ENCODE measurements at places on chromosomes 11 and 22. TPM values are rescaled to one million over a fixed set of nuclear protein-coding genes. Genes with fewer than 3 reads are reported as not detected.

DNA sequence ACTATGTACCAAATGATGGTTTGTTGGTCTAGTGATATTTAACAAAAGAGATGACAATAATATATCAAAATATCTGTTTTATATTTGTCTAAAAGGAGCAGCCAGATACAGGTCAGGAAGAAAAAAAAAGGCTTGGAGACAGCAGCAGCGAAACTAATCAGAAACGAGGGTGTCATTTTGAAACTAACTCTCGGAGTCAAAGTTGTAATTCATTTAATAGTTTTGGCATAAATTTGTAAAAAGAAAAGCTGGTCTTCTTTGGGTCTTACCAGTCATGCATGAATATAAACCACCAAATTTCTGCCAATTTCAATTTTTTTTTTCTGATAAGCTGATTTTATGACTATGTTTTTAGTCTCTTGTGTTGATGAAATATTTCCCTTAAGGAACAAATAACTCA lies 25.5 kb downstream of the NPAT start:
- DNase-seq = no peak

GRCh38 chr11:81658722-81659121 lies 1074.9 kb downstream of the FAM181B start:
- DNase-seq = no peak

DNA sequence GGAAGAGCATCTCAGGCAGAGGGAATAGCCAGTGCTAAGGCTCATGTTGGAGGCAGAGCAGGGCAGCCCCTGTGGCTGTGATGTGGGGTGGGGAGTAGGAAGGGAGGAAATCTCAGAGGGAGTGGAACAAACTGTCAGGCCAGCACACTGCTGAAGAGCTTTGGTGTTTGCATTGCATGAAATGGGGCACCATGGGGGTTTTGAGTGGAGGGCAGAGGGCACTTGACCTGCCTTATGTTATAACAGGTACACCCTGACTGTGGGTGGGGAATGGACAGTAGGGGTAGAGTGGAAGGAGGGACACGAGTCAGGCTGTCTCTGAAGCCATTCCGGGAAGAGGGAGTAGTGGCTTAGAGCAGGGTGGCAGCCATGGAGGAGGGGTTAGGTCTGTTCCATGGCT lies 24.0 kb downstream of the PRDM11 start:
- DNase-seq = peak; percentile 9

DNA sequence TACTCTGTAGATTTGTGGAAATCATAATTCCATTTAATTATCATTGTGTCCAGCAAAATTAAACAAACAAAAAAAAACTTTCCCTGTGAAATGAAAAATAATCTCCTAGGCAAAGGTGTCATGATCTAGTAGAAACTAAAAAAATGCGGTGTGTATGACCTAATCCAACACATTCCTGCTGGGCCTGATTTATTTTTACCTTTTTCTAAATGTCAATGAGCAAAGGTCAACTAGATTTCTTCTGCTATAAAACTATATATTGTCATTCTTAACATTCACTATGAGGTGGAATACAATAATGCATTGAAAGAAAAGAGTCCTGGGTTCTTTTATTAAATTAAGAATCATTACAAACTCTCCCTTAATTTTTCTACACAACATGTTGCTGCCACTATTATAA lies 57.1 kb upstream of the MN1 start:
- DNase-seq = no peak

- no peak for DNase-seq
Observed at GRCh38 chr22:48071828-48072227, 1309.4 kb downstream of the TBC1D22A start.

DNA sequence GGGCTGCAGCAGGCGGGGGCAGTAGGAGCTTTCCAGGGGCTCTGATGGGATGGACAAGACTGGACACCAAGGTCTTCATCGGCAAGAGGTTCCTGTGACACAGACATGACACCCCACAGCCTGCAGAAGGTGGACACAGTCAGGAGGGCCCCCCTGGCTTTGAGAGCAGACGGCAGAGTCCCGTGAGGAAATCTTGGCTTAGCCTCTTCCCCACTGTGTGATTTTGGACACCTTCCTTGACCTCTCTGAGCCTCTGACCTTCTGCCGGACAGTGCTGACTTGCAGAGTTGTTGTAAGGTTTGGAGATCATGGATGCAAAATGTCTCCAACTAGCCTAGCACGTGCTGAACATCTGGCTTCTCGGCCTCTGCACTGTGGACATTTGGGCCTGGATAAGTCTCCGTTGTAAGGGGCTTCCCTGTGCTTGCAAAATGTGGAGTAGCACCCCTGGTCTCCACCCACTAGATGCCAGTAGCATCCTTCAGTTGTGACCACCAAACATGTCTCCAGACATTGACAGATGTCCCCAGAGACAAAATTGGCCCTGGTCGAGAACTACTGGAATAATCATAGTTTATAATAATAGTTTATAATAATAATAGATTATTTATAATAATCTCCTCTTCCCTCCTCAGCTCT lies 54.6 kb downstream of the MCM5 start:
- no peak for DNase-seq

- DNase-seq = no peak
Observed at GRCh38 chr11:112597286-112597790, 336.7 kb upstream of the PLET1 start.

DNA sequence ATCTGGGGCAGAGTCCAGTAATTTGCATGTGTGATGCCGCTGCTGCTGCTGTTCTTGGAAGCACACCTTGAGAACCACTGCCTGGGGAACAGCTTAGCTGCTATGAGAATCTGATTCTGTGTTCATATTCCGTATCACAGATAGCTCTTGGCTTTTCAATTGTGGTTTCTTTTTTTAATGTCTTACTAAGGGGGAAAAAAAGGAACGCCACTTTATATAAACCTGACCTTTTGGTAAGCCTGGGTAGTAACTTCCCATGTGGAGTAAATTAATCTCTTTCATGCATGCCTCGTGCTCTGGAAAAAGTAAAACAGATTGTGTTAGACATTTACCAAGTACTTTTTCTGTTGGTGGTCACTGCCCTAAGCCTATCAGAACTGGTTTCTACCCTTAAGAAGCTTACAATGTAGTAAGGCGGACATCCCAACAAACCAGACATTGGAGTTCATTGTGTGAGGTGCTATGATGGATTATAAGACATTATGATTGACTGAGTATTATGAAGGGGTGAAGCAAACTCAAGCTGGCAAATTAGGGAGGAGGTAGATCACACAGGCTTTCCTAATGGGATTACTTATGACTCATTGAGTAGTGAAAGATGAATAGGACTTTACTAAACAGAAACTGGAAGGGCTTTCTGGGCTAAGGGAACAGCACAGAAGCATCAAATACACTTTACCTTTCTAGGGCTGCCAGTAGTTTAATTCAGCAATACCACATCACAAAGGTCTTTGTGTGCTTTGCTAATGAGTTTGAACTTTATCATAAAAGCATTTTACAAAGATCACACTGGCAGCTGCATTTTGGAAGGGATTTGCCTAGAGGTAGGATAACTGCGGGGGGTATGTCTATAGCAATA lies 64.7 kb downstream of the MAML2 start:
- DNase-seq = no peak

DNA sequence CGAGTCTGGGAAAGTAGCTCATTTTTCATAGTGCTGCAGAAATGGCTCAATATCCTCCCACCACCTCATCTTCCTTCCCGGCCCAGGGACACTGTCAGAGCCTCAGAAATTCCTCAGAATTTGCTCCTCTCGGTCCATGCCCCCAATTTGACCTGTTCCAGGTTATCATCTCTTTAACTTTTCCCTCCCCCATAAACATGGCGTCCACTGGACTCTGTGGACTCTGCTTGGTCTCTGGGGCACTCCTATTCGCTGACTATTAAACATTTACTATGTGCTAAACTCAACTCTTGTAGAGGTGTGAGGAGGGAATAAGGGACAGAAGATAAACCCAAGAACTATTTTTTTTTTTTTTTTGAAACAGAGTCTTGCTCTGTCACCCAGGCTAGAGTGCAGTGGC lies 8.2 kb upstream of the PC start:
- DNase-seq = no peak

DNA sequence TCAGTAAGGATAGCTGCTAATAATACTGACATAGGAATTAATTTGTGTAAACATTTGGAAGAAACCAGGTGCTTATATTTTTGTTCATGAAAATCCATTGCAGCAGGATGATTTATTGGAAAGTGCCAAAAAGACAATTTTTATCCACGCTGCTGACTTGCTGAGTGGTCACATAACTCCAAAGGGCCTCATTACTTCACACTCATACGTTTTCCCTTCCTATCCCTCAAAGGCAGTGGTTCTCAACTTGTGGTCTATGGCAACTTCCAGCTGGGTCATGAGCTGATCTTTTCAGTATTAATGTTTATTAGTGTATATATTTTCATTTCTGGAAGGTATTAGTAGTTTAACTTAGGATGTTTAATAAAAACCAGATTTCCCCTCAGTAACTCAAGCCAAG lies 178.1 kb downstream of the UVRAG start:
- DNase-seq = no peak

- DNase-seq = no peak
Observed at GRCh38 chr11:129785383-129786111, 30.1 kb upstream of the TMEM45B start.

DNA sequence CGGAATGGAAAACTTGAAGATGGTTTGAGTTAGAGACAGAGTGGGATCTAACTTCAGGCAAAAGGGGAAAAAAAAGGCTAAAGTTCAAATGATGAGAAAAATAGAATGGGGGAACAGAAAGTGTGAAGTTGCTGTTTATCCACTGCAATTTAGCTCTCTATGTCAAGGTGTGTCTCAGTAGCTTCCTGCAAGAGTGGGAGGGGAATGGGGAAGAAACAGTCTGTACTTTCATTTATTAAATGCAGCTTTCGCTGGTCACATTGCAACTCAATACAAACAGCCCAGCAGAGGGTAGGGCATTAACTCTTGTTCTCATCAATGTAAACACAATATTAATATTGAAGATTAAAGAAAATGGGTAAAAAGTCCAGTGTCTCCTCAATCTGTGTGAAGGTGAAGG lies 214.7 kb upstream of the SYN3 start:
- no peak for DNase-seq

GRCh38 chr11:23314162-23314561 lies 453.9 kb upstream of the CCDC179 start:
- no peak for DNase-seq

- no peak for DNase-seq
Observed at GRCh38 chr11:29309992-29310391, 706.8 kb downstream of the KCNA4 start.

SEC14L2 gene
- 34.2 TPM for total RNA-seq

SH3BP1 gene
- total RNA-seq = 55.0 TPM

OR6A2 gene
- total RNA-seq = 0.70 TPM

ST14 gene
- 448 TPM for total RNA-seq

GDPD4 gene
- total RNA-seq = not detected

CNTN5 gene
- not detected for total RNA-seq

DNA sequence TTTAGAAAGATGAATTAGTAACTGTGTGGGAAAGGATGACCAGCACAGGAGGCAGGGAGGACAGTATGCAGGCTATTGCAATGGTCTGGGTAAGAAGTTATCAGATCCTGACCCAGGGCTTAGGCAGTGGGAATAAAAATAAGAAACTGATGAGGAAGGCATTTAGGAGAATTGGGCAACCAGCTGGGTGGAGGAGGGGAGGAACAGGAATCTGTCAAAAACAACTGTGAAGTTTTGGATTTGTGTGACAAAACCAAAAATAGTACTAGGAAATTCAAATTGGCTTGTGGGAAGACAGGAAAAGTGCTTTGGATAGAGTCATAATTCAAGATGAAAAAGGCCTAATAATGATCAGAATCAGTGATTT lies 27.9 kb downstream of the MMP13 start:
- DNase-seq = no peak

POU2AF2 gene
- total RNA-seq = not detected

DNA sequence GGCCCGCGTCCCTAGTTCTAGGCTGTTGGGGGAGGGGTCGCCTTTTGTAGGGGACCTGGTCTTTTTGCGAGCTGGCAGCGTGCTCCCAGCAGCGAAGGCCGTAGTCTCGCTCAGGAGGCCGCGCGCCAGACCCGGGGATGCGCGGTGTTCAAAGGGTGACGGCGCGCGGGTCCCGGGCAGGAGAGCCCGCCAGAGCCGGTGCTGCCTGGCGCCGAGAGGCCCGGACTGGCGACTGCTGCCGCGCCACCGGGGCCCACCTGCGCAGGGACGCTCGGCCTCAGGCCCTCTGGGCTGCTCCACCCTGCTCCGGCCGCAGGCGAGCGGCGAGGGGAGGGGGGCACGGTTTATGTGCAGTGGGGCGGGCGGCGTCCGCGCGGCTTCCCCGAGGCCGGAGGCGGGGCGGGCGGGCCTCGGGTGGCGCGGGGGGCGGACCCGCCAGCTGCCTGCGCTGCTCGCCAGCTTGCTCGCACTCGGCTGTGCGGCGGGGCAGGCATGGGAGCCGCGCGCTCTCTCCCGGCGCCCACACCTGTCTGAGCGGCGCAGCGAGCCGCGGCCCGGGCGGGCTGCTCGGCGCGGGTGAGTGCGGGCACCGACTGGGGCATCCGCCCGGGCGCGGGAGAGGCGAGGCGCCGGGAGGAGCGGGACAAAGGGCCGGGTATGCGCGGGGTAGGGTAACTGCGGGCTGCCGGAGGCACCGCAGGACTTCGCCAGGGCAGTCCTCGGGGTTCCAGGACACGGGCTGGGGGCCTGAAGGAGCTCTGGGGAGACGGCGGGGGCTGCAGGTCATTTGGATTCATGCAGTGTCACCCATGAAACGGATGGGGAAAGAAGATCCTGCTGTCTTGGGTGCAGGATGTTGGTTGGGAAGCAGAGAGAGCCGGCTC lies at the start of gene PRSS23:
TSS of gene PRSS23 (plus strand) at position 467 of the 884 bp plus-strand sequence. CDS start 7,102 bp downstream, outside the sequence.
- peak; percentile 60 for DNase-seq

- no peak for DNase-seq
Observed at GRCh38 chr22:40120848-40121247, 56.9 kb upstream of the TNRC6B start.

- peak; percentile 93 for DNase-seq
Observed at GRCh38 chr11:111378861-111379601, at the start of gene POU2AF1. TSS of gene POU2AF1 (minus strand) at chr11:111379275. CDS start at chr11:111379177, 98 bp downstream.

SLC5A1 gene
- 1,000 TPM for total RNA-seq

LGALS12 gene
- 0.53 TPM for total RNA-seq

GRCh38 chr11:12587333-12587991 lies 86.8 kb upstream of the TEAD1 start:
- no peak for DNase-seq

OAF gene
- 344 TPM for total RNA-seq
